ENCODE measurements at places on chromosomes 13 and 19. TPM values are rescaled to one million over a fixed set of nuclear protein-coding genes. Genes with fewer than 3 reads are reported as not detected.

Gene OR4F17
- not detected for total RNA-seq

Gene IGLON5
- total RNA-seq, result not detected

Gene CLDND2
- 0.89 TPM for total RNA-seq

Gene TUBA3C
- total RNA-seq, result not detected

Gene SCEL
- total RNA-seq, result not detected

Gene S1PR4
- total RNA-seq, result not detected

Gene P2RY11
- total RNA-seq, result 1.2 TPM

Gene WTIP
- 19.5 TPM for total RNA-seq

Gene ODAD3
- total RNA-seq, result 0.17 TPM

Gene CEACAM7
- not detected for total RNA-seq

Gene DIRAS1
- total RNA-seq, result 0.34 TPM

Gene RFPL4A
- total RNA-seq, result not detected

Gene SETDB2
- 4.0 TPM for total RNA-seq

Gene AMER2
- total RNA-seq, result not detected

Gene PSG11
- not detected for total RNA-seq

Gene ATXN8OS
- not detected for total RNA-seq

Gene GPI
- total RNA-seq, result 207 TPM

Gene TTC9B
- total RNA-seq, result not detected

Gene CAPN12
- 0.50 TPM for total RNA-seq

Gene ZNF112
- total RNA-seq, result 1.5 TPM

Gene CYP4F8
- total RNA-seq, result not detected

Gene CRB3
- total RNA-seq, result not detected

Gene RASAL3
- total RNA-seq, result not detected

Gene CRTC1
- total RNA-seq, result 1.2 TPM

Gene KLF1
- not detected for total RNA-seq

Gene ZNF586
- total RNA-seq, result 5.9 TPM

Gene CCDC159
- 2.5 TPM for total RNA-seq

Gene C5AR2
- not detected for total RNA-seq

Gene ZNF724
- total RNA-seq, result 9.2 TPM

Gene ZNF473
- 5.4 TPM for total RNA-seq

Gene RAP2A
- 14.0 TPM for total RNA-seq

Gene ZNF625
- total RNA-seq, result 3.7 TPM

Gene CPB2
- total RNA-seq, result not detected

Gene COX6B2
- total RNA-seq, result 0.30 TPM

Gene GNA15
- total RNA-seq, result not detected

Gene IRGQ
- total RNA-seq, result 10.1 TPM

Gene SERPINE3
- total RNA-seq, result not detected

Gene SH2D3A
- under 0.01 TPM for total RNA-seq

Gene MISP
- under 0.01 TPM for total RNA-seq

Gene DPF1
- total RNA-seq, result 3.5 TPM

Gene RNASEH2A
- total RNA-seq, result 62.4 TPM

Gene PRODH2
- total RNA-seq, result not detected

Gene DCT
- not detected for total RNA-seq

Data from bronchus fibroblast of lung (primary cell).